ENCODE measurements at places on chromosomes 3 and 15.

GRCh38 chr3:111593666-111594065, 1.5 kb downstream of the ZBED2 start:
- no peak for DNase-seq

DNA sequence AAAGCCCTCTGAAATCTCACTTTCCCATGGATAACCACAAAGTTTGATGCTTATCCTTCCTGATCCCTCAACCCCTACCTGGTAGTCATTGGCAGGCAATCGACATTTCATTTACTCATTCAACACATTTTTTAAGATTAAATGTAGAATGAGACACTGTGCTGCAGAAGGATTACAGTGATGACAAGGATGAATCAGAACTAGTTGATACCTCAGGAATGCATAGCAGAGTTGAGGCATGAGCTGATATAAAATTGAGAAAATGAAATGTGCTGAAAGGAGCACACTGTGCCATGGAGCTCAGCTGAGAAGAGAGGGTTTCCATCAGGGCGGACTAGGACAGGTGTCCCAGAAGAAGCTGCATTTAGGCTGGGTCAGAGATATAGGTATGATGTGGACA, 48.9 kb upstream of the ACTL6A start:
- no peak for DNase-seq

- DNase-seq, result no peak
These were observed at the start of gene CCR3 for GRCh38 chr3:46242120-46242519. CCR3 (plus strand) TSS chr3:46242460; CDS start chr3:46265159, 22,699 bp downstream.

DNA sequence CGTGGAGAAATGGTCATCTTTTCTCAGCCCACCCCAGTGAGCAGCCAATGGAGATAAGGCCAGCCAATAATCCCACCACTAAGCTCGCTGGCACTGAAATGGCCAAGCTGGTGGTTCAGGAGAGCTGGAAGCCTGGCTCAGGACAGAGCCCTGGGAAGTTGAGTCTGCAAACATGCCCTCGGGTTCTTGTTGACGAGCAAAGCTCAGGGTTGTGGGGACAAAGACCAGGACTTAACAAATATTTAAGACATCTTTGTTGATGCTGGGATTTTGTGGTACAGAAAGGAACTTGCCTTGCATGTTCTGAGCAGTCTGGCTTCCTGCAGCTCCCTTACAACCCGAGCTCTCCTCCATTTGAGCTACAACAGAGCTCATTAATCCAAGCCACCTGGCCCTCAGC, 4.4 kb downstream of the FAH start:
- no peak for DNase-seq

GRCh38 chr3:37494216-37494615, 319.8 kb upstream of the LRRFIP2 start:
- DNase-seq, result no peak

- no peak for DNase-seq
These were observed 76.1 kb downstream of the ABHD5 start for GRCh38 chr3:43766672-43767465.

DNA sequence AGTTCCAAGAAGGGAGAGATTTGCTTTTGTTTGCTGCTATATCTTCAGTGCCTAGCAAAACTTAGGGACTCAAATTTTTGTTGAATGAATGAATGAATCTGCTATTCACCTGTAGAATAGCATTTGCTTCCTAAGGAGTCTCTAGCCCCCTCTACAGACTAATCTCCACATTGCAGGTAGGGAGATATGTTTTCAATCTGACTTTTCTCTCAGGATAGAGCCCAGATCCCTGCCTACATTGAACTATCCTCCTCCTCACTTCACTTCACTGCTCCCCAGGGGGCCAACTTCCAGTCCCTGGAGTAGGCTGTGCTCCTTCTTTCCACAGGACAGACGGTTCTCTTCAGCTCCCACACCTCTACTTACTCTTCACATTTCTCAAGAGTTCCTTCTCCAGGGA, 81.9 kb upstream of the PTX3 start:
- no peak for DNase-seq

GRCh38 chr3:140762746-140763145, 84.9 kb downstream of the TRIM42 start:
- no peak for DNase-seq

DNA sequence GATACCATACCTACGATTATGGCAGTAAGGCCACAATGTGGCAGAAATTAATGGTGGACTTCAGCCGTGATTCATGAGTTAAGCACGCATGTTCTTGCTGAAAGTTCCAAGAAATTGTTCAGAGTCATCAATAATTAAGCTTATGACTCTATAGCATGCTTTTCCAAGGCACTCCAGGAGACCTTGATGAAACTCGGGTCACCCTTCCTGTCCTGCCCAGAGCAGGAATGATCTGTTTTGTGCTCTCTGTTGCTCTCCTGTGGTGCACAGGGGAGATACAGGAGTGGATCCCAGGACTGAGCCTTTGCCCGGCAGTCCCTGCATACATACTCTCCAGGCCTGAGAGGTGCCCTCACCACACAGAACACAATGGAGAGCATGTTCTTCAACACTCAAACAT, 141.6 kb upstream of the SLC2A2 start:
- DNase-seq, result no peak

GRCh38 chr3:174710612-174711011, 148.5 kb upstream of the NAALADL2 start:
- DNase-seq, result no peak

GRCh38 chr3:184176377-184177330, 2.0 kb downstream of the AP2M1 start:
- no peak for DNase-seq

- DNase-seq, result no peak
These were observed 87.7 kb downstream of the LINGO1 start for GRCh38 chr15:77545058-77545457.

- DNase-seq, result no peak
These were observed 10.9 kb upstream of the TBL1XR1 start for GRCh38 chr3:177208223-177208622.

- no peak for DNase-seq
These were observed 100.2 kb upstream of the AKAP13 start for GRCh38 chr15:85280203-85280602.

- DNase-seq, result no peak
These were observed 49.7 kb downstream of the ADAM10 start for GRCh38 chr15:58699769-58700168.

GRCh38 chr15:40870716-40871115, 3.3 kb downstream of the RHOV start:
- DNase-seq, result no peak

GRCh38 chr15:36591536-36592411, 12.3 kb downstream of the CDIN1 start:
- no peak for DNase-seq

DNA sequence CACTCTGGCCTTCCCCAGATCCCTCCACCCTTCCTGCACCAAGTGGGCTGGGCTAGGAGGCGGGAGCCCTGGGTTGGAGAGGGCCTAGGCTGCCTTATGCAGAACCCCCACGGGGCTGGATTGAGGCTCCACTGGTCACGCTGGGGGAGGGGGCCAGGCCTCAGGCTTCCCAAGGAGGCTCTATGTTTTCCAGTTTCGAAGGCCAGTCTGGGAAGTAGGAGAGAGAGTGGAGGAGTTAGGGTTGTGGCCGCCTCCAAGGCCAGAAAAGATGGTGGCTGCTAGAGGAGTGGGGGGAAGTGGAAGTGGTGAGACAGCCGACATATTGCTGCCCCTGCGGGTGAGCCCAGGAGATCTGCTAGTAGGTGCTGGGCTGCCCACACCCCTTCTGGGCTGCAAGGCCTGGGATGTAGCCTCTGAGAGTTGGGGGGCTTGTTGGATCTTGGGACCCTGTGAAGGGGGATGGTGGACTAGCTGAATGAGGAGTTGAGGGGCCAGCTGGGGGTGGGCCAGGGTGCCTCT, 1.2 kb downstream of the GNAI2 start:
- DNase-seq, result no peak

DNA sequence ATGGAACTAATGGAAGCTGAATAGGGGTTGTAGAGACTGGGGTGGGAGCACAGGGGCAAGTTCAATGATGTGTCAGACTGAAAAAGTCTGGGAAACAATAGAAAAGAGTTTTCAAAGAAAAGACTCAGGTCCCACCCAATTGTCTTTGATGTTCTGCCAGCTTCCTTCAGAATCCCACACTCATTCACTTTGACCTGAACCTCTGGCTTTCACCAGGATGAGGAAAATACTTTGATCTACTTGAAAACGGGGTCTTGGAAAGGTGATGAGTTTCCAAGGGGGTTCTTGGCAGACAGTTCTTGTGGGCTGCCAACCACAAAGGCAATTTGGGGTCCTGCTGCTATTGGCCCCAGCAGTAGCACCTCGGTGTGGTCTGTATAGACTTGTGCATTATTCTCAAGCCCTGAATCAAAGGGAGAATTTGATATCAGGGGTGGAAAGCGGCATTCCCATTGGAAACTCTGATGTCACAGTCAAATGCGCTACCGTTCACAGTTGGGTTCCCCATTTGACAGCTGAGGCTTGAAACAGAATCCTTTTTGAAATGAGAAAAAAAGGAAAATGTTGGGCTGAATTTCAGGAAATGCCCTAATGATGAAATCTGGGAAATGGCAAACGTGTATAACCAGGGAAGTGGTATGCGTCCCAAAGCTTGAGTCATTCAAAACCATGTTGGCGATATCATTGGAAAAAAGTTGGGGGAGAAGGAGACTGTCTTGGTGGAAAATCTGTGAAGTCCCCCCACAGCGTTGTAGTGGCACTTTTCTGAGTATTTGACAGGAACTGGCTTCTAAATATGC, 229.2 kb upstream of the LRTM1 start:
- DNase-seq, result no peak

- DNase-seq, result no peak
These were observed 26.5 kb upstream of the AADACL2 start for GRCh38 chr3:151707216-151707615.

GRCh38 chr15:65982627-65983322, 113.5 kb downstream of the RAB11A start:
- no peak for DNase-seq

Data from GM18507 (cell line).